ENCODE measurements at places on chromosomes 6 and 20. TPM values are rescaled to one million over a fixed set of nuclear protein-coding genes. Genes with fewer than 3 reads are reported as not detected.

Gene OPN5
- not detected for total RNA-seq

Gene TRMT11
- 20.7 TPM for total RNA-seq

Gene BPIFB2
- total RNA-seq: not detected

Gene REM1
- not detected for total RNA-seq

Gene SIM1
- 2.2 TPM for total RNA-seq

Gene THBS2
- 18.6 TPM for total RNA-seq

Gene FGD2
- total RNA-seq: not detected

Gene CCN6
- total RNA-seq: not detected

Gene SNAI1
- not detected for total RNA-seq

Gene CRIP3
- total RNA-seq: not detected

Gene PREX1
- 28.7 TPM for total RNA-seq

Gene LRRN4
- total RNA-seq: not detected

Measured in LHCN-M2 (cell line).